Endothelial cell (in vitro differentiated cells): ENCODE measurements at places on chromosomes 5 and 9.
A peak's percentile ranks its signal among the peaks of the same experiment; 100 is the strongest.

DNA sequence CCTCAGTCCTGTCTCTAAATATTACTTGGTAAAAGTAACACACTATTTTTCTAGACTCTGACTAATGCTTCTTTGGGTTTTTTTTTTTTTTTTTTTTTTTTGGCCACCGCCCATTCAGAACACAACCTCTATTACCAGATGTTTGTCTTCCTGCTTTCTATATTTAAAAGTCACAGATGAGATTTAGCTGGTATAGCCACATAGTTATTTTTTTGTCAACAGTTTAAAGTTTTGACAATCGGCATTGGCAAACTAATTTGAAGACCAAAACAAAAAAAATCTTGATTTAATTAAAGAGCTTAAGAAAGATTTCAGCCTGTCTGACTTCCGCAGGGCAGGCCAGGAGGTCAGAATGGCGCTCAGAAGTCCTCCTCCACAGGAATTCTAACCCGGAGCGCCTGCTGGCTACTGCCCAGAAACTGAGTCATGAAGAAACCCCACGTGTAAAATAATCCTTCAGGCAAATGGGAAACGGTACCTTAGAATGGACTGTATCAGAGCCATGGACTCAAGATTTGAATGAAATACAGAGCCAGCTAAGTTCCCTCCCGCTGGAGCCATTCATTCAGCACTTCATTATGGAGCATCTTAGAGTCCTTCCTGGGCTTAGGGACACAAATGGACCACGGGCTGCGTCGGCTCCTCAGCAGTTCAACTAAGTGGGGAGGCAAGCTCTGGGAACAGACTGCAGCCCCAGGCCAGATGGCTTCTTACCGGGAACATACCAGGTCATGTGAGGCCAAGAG, 55.6 kb downstream of the PTPDC1 start:
- DNase-seq = no peak

DNA sequence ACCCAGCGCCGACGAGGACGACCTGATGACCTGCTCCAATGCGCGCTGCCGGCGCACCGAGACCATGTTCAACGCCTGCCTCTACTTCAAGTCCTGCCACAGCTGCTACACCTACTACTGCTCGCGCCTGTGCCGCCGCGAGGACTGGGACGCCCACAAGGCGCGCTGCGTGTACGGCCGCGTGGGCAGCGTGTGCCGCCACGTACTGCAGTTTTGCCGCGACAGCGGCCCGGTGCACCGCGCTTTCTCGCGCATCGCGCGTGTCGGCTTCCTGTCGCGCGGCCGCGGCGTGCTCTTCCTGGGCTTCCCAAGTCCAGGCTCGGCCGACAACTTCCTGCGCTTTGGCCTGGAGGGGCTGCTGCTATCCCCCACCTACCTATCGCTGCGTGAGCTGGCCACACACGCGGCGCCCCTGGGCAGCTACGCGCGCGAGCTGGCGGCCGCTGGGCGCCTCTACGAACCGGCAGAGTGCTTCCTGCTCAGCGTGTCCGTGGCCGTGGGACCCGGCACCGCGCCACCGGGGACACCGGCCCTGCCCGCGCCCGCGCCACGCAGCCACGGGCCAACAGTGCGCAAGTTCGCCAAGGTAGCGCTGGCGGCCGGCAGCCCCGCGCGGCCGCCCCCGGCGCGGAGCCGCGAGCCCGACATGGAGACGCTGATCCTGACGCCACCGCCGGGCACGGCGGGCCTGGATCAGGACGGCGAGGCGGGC, 2.7 kb upstream of the PHPT1 start:
- DNase-seq = no peak

- no peak for DNase-seq
These were observed 441.7 kb downstream of the PRELID2 start for GRCh38 chr5:145393426-145393825.

DNA sequence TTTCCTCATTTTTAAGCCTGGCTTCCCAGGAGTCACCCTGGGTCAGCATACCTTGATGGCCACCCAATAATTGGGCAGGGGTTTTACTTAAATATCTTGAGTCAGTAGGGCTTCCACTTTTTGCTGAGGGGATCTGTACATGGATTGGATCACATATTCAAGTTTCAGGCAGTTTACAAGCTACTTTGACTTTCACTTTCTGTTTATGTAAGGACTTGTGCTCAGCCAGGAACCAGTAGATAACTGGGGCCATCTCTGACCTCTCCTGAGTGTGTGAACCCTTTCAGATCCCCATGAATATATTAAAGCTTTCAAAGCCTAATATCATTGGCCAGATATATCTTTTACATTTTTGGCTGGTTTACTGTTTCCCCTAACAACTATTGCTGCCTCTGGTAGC, 45.1 kb downstream of the SLCO6A1 start:
- no peak for DNase-seq

DNA sequence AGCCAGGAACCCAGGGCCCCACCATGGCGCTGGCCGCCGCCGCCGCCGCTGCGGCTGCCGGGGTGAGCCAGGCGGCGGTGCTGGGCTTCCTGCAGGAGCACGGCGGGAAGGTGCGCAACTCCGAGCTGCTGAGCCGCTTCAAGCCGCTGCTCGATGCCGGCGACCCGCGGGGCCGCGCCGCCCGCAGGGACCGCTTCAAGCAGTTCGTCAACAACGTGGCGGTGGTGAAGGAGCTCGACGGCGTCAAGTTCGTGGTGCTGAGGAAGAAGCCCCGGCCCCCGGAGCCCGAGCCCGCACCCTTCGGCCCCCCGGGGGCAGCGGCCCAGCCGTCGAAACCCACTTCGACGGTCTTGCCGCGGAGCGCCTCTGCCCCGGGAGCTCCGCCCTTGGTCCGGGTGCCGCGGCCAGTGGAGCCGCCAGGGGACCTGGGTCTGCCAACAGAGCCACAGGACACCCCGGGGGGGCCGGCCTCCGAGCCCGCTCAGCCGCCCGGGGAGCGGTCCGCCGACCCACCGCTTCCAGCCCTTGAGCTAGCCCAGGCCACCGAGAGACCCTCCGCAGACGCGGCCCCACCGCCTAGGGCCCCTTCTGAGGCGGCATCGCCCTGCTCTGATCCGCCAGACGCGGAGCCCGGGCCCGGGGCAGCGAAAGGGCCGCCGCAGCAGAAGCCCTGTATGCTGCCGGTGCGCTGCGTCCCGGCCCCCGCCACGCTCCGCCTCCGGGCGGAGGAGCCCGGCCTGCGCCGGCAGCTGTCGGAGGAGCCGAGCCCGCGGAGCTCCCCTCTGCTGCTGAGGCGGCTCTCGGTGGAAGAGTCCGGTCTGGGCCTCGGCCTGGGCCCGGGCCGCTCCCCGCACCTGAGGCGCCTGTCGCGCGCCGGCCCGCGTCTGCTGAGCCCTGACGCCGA, 749 bp downstream of the SOWAHA start:
- peak; percentile 38 for DNase-seq

- peak; percentile 67 for DNase-seq
These were observed 52.7 kb upstream of the TJP2 start for GRCh38 chr9:69121155-69122081.

DNA sequence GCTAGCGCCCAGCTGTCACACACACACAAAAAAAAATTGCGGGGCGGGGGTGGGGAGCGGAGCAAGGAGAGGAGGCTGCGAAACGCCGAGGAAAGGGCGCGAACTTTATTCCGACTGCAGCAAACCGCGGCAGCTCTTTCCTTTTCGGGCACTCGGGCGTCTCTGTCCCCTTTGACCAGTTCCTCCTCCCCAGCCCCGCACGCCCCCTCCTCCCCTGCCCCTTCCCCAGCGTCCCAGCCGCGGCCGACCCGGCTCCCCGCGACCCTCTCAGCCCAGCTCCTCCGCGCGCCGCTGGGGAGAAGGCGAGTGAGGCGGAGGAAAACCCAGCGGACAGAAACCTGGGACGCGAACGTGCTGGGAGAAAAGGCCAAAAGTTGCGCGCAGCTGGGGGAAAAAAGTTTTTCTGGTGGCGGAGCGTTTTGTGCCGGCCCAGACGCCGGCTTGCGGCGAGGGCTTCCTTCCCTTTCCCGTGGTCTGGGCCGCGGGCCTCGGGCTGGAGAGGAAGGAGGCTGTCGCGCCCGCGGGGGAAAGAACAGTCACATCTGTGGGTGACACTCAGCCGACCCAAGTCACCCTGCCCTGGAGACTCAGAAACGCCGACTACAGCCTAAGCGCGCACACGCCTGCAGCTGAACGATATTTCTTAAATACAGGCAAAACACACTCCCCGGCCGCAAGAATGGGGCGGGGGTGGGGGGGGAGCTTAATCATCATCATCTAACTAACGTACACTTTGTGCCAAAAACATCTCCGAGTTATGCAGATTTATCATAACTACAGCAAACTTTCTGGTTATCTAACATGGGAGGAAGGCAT, 1.1 kb upstream of the BNC2 start:
- peak; percentile 58 for DNase-seq

GRCh38 chr9:19451240-19452087, 42.7 kb downstream of the ACER2 start:
- no peak for DNase-seq

- DNase-seq = no peak
These were observed 137.5 kb upstream of the CDKN2B start for GRCh38 chr9:22146604-22147003.

- DNase-seq = peak; percentile 43
These were observed at the start of gene VLDLR for GRCh38 chr9:2621722-2622460. Gene VLDLR (plus strand): TSS chr9:2621787. CDS start chr9:2622190, 403 bp downstream.

GRCh38 chr9:69192214-69192613, 18.1 kb downstream of the TJP2 start:
- no peak for DNase-seq

DNA sequence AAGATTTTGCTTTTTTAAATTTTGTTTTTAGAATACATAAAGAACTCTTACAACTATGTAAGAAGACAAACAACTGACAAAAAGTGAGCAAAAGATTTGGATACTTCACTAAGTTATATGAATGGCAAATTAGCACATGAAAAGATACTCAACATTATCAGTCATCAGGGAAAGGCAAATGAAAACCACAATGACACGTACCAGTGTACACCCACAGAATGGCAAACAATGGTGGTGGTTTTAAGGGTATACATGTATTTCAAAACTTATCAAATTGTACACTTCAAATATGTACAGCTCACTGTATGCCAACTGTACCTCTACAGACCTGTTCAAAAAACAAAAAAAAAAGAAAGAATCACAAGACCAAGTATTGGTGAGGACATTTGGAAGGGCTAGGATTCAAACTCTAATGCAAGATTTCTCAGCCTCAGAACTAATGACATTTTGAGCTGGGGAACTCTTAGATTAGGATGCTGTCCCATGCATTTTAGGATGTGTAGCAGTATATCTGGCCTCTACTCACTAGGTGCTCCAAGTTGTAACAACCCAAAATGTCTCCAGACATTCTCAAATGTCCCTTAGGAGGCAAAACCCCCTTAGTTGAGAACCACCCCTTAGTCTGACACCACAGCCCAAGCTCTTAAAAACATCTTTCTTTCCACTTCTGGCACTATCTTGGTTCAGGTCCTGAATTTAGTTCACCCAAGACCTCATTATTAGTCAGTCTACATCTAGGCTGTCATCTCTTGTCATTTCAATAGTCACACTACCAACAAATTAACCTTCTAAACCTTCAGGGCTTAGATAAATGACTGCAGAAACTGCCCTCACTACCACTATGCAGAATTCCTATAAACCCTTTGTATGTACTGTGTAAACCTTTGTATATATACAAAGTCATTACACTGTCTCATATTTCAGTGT, 9.7 kb downstream of the SCAI start:
- no peak for DNase-seq

GRCh38 chr5:157143127-157143971, 684 bp upstream of the MED7 start:
- peak; percentile 11 for DNase-seq

DNA sequence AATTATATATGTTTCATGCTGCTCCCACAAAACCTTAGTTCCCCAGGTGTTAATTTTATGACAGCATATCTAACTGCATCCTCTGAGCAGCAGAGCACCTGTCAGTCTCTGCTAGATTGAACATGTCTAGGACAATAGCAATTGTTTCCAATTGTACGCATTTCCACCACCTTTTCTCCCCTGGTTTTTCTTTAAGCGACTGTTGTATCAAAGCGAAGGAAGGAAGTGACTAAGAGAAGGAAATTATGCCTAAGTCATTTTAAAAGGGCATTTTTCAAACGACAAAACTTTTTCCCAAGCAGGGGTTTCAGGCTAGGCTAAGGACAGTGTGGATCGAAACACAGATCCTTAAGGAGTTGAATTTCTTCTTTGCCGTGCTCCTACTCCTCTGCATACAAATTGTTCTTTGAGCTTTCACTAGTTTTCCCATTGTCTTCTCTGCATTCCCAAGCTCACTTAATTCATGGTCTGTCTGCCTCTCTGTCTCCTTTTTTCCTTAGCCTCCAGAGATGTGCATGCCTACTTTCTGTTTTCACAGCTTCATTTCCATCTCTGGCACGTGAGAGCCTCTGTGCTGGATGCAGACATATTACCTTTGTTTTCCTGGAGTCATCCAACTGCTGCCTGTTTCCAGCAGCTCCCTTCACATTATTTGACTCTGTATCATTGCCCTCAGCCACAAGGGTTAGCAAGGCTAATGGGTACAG, 39.4 kb upstream of the STARD4 start:
- no peak for DNase-seq

DNA sequence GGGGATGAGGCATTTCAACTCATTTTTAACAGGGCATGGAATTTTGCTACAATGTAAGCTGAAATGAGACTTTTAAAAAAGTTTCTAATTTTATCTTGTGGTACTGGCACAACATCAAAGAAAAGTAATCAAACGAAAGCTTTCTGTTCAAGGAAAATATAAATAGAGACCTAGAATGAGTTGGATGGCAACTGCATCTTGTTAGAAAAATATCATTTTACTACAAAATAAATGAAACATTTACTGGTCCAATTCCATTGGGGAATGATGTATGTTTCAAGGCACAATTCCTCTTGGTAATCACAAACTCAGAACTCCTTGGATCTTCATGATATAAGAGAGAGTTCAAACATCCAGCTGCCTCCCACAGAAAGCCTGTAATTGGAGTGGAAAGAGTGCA, 102.8 kb downstream of the HMHB1 start:
- no peak for DNase-seq

- DNase-seq = no peak
These were observed 60.7 kb downstream of the ADAMTSL1 start for GRCh38 chr9:18534611-18535010.

- no peak for DNase-seq
These were observed 81.4 kb downstream of the GABBR2 start for GRCh38 chr9:98627296-98627695.

DNA sequence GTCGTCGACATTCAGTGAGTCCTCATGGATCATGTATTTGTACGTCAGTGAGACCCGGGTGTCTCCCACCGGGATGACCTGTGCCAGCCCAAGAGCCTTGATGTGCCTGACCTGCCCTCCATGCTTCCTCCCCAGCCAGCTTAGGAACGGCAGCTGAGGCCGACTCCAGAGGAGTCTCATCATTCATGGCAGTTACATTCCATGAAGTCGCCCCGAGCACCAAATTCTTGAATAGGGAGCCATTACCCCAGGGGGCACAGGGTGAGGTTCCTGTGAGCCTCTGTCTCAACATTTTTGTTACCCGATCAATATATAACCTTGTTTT, 67.8 kb downstream of the ZNF354C start:
- DNase-seq = no peak
